ENCODE measurements at places on chromosomes 7 and 10.

- DNase-seq, result no peak
Measured at GRCh38 chr7:56079450-56080185, 13.1 kb downstream of the PHKG1 start.

DNA sequence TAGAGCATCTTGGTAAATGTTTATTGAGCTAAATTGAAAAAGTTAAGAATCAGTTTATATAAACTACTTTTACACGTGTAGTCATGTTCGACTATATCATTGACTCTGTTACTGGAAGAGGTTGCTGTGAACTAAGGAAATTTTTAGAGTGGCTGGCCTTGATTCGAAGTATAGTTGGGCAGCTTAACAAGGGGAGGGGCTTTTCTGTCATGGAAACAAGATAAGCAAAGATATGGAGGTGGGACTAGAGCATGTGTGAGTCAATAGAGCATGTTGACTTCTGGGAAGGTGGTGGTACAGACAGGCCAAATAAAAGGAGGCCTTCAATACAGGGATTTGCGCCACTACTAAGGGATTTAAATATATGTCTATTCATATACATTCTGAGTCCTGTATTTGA lies 7.6 kb downstream of the ATP5F1C start:
- DNase-seq, result no peak

DNA sequence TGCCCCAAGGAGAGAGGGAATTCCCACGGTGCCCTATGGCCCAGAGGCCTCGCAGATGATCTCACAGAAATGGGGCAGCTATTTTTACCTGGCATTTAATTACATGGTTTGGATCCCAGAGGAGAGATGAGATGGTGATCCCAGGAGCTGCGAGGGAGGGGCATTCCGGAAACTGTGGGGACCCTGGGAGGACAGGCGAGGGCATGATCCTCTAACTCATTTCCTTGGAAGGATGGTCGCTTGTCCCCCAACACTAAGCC lies 9.4 kb downstream of the SH2B2 start:
- DNase-seq, result no peak

DNA sequence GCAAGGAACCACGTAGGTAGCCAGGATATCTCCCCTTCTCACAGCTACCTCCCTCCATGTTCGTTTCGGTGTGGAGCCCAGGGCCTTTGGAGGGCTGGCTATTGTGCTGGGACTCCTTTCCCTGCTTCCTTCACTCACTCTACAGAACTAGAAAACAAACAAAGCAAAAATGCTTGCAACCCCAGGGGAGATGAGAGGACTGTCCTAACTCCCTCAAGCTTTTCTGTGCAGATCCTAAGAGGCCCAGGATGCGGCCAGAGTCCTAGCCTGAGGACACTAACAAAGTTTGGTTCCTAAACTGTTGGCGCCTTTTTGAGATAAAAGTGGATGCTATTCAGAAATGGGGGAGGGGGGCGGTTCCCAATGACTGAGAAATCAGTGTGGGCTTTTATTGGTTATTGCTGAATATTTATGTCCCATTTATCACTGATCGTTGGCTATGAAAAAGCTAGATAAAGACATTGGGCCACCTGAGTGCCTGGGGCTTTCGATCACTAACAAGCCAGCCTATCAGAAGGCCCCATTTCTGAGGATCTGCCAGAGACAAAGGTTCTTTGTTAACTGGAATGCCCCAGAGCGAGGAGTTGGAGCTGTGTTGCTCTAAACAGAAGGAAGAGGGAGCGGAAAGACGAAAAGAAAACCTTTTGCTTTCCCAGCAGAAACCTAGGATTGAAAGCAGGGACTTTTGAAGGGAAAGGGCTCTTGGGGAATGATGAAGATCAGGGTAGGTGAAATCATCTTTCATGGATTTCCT lies 95.2 kb upstream of the EGR2 start:
- DNase-seq, result no peak

DNA sequence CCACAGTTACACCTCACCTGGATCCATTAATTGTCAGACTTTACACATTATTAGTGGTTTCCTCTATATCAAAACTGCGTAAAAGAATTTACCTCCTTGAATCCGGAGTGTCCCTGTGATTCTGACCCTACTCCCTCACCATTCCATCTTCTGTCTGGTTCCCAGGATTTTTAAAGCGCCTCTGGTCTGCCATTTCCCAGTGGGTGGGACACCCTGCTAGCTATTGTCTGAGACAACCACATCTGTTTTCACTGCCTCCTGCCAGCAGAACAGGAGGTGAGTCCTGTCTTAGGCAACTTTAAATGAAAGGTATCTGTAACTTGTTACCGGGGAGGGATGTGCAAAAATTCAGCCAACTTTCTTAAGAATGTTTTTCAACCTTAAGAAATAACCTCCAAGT lies 2.3 kb downstream of the MACROH2A2 start:
- DNase-seq, result no peak

DNA sequence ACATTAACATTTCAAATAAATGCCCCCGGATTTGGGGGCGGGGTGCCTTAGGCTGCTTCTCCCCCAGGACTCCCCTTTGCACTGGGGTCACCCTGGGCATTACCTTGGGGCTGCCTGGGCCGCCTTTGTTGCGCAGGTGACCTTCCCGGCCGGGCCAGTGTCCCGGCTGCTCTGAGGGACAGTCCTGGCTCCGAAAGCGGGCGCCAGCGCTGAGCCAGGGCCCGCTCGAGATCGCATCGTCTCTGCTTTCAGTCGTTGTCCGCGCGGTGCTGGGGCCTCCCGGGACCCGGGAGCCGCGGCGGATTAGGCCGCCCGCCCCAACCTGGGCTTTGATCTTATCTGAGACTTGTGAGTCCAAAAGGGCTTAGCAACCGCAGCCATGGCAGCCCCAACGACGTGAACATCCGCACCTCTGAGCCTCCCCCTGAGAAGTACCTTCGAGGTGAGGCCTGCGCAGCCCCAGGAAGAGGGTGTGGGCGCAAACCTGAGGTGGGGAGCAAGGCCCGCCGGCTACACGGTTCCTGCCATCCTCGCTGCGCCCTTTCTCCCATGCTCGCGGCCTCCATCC lies 14.8 kb upstream of the WAPL start:
- no peak for DNase-seq

DNA sequence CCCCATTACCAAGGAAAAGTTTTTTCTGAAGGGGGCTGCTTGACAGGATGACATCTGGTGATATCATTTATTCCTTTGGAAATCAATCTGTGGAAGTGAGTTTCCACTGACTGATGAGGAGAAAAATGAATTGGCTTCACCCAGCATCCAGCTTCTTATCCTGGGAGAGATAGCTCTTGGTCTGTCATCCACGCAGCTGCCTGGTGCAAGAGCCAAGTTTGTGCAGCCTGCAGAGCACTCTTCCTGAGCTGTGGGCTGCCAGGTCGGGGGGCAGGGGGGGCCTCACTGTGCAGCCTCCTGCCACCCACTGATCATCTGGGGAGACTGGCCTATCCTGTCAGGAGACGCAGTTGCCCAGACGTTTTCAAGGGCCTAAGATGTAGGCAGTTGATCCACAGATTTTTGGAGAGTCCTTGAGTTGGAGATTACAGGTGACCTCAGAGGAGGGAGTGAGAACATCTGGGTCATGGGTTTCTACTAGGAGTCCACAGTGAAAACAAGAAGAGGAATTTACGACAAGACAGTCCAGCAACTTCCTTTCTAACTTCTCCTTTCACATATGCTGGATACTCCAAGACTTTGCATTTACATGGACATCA lies 75.4 kb downstream of the EGFR start:
- DNase-seq, result no peak

- DNase-seq, result no peak
Measured at GRCh38 chr10:72044417-72045041, 43.8 kb downstream of the SPOCK2 start.

GRCh38 chr10:74289951-74290350 lies 138.9 kb downstream of the ADK start:
- DNase-seq, result no peak

GRCh38 chr10:108688314-108688713 lies 1235.0 kb downstream of the XPNPEP1 start:
- no peak for DNase-seq
